Omental fat pad (tissue), 4 donors: ENCODE measurements at places on chromosomes 13 and 19.

DNA sequence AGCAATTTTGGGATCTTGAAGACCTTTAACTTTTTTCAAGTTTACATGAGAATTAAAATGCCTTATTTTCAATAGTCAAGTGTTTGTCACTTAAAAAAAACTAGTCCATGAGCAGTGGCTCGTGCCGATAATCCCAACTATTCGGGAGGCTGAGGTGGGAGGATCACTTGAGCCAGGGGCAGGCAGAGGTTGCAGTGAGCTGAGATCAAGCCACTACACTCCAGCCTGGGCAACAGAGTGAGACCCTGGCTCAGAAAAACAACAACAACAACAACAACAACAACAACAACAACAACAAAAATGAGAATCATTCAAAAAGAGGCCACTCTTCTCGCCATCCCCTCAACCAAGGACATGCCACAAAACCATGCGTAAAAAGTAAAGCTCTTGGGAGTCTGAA is 5.7 kb downstream of the FOXO1 start:
- DNase-seq = no peak

- no peak for DNase-seq
Measured at GRCh38 chr19:17754634-17755442, 3.6 kb downstream of the FCHO1 start.

- DNase-seq = no peak
Measured at GRCh38 chr19:29119590-29119989, 93.4 kb downstream of the UQCRFS1 start.

- no peak for DNase-seq
Measured at GRCh38 chr19:18432275-18433014, 5.5 kb downstream of the ISYNA1 start.

GRCh38 chr19:39341719-39342604 is at the start of gene SAMD4B:
SAMD4B (plus strand) TSS chr19:39342421; CDS start chr19:39356894, 14,473 bp downstream.
- peak; percentile 91 for DNase-seq

DNA sequence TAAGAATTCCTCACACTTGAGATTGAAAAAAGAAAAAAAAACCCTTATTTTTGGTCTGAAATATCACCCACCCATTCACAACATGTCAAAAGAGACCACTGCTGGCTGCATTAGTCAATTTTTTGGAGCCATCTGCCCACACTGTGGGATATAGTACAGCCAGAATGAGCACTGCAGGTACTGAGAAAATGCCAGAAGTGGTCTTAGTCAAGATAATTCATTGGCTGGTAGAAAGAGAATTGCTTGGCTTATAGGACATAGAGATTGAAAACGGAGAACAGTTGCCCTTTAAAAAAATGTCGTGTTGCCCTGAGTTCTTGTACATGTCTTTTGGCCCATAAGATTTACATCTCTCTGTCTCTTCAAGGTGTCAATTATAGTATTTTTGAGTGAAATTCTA is 1899.5 kb downstream of the OLFM4 start:
- DNase-seq = no peak

DNA sequence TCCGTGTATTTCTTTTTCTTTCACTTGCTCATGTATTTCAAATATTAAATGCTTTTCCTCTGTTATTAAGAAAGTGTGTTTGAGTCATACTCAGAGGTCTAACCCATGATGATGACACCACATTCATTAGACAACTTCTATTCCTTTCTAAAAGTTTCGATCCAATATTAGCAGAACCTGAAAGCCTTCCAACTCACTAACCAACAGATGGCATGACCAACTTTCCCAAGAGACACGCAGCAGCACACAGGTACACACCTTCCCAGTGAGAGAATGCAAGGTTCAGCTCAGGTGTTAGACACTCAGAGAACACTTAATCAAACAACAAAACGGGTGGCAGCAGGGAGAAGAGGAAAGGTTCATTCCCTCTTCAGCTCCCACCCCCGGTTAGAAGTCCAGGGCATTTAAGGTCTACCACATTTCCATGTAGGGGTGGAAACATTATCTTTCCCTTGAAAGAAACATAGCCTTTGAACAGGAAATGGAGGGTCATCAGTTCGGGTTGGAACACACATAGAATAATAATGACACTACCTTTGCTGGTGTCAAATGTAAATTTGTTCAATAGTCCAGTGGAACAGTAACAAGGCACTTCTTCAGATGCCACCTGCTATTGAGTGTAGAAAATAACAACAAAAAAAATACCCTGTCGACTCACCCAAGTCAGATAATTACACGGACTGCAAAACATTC is 404.2 kb downstream of the COG6 start:
- DNase-seq = no peak

GRCh38 chr13:20769091-20769490 is 4.7 kb downstream of the EEF1AKMT1 start:
- DNase-seq = no peak

- DNase-seq = no peak
Measured at GRCh38 chr13:105047676-105048295, 1487.7 kb downstream of the EFNB2 start.

DNA sequence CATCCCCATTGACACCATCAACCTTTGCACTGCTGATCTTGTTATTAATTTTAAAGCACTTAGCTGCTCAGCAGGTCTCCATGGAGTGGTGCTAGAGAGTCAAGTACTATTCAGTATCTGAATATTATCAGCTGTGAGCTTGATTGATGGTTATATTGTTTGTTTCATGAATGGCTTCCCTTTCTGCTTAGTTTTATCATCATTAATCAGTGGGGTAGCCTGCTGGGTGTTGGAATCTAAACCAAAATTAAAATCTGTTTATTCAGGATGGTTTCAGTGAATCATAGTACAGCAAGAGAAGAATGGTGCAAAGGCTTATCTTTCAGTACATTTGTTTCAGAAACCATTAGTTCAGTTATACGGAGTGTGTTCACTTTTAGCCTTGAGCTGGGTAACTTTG is 42.5 kb upstream of the SCEL start:
- DNase-seq = no peak

DNA sequence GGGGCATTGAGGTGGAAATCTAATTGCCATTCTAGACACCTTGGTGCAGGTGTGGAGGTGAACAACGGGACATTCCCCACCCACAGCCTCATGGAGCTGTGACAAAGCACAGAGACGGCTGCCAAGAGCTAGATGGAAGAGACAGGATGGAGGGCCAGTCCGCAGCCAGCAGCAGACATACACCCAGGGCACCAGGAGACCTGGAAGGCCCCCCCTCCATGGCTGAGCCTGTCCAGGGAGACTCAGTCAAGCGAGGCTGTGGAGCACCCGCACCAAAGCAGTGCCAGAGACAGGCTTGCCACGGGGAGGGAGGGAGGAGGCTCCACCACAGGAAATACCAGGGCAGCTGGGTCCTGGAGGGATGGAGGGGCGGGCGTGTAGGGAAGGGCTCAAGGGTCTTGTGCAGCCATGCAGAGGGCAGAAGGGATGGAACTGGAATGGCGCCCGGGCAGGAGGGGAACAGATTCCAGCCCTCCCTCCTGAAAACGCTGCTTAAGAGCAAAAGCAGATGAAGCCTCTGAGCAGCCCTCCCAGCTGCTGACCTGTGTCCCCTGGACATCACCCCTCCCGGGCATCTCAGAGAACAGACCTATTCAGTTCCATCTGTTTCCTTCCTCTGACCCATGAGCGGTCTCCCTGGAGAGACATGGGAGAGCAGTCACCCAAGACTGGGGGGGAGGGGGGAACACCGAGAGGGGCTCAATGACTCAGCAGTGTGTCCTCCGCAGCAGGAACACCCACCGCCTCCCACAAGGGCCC is 14.4 kb downstream of the EPS15L1 start:
- DNase-seq = no peak

DNA sequence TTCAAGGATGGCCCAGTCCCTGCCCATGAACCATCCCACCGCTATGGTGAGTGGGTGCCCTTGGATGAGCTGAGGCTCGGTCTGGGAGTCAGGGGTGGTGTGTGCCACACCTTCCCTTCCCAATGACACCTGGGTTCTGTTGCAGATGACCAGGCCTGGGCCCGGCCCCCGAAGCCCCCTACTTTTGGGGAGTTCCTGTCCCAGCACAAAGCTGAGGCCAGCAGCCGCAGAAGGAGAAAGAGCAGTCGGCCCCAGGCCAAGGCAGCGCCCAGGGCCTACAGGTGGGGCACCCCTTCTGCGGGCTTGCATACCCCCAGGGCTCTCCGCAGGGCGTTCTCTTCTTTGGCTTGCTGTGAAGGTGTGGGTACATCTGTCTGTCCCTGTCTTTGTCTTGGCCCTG is 4.3 kb upstream of the INAFM1 start:
- DNase-seq = no peak

- DNase-seq = no peak
Measured at GRCh38 chr19:51607077-51607476, 23.1 kb downstream of the SIGLEC5 start.

- no peak for DNase-seq
Measured at GRCh38 chr19:31539386-31539785, 190.2 kb upstream of the TSHZ3 start.

DNA sequence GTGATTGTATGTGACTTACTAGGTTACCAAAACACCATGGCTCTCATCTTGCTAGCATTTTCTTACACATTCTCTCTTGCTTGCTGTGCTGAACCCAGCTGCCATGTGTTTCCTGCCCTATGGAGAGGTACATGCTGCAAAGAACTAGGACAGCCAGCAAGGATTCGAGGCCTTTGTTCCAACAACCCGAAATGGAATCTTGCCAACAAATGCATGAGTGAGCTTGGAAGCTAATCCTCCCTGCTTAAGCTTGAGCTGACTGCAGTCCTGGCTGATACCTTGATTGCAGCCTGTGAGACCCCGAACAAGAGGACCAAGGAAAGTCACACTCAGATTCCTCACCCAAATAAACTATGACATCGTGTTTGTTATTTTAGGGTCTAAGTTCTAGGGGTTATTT is 651.2 kb downstream of the SLITRK6 start:
- no peak for DNase-seq

DNA sequence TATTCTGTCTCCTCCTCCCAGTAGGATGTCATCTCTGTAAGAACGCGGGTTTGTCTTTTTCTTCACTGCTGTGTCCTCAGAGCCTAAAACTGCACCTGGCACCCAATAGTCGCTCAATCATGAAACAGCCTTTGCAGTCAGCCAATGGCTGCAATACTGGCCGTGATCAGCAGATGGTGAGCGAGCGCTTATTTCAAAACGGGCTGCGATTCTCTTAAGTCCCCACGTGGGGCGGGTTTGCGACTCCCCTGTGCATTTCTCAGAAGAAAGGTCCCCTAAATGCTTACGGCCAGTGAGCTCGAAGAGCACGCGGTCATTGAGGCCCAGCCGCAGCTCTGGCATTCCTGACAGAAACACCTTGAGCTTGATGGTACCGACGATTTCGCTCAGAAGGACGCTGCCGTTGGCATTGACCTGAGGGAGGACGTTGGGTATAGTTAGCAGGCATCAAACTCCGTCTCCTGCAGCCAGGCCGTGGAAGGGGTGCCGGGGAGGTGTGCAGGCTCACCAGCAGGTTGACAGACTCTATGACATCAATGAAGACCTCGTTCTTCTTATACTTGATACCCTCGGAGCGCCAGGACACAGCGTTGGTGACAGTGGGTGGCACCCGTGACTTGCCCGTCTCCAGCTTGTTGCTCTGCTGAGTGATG is 6.0 kb downstream of the AP1M2 start:
- peak; percentile 94 for DNase-seq

DNA sequence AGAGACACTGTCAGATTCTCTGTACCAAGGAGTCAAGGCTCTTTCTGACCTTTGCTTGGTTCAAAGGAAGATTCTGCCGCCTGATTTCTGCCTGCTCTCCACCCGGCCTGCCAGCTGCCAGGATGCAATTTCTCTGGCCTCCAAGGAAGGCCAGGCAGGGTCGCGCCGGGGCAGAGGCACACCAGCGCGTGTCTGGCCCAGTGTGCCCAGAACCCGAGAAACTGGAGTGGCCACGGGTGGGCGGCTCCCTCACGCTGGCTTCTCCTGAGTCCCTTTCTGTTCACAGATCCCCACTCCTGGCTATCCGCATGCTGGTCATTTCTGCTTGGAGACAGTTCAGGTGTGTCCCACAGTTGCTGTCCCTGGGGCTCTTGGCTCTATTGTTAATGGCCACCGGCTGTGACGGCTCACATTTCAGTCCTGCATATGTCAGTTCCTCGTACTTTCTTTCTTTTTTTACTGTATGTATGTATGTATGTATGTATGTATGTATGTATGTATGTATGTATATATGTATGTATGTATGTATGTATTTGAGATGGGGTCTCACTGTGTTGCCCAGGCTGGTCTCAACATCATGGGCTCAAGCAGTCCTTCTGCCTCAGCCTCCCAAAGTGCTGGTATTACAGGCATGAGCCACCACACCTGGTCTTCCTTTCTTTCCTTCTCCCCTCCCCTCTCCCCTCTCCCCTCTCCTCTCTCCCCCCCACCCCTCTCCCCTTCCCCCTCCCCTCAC is 16.9 kb downstream of the TMPRSS9 start:
- no peak for DNase-seq

DNA sequence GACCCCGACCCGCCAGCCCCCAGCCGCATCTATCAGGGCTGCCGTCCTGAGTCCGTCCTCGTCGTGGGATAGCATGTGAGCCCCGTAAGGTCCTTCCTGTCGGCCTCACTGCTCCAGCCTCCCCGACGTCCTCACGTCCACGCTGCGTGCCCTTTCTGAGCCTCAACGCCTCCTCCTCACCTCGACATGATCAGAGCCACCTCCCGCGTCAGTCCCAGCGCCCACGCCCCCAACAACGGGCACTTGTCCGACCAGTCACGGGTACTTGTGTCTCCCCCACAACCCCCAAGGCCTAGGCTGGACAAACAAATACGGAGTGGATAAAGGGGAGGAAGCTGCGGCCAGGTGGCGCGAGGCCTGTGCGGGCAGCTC is 665 bp downstream of the ZNF497 start:
- DNase-seq = no peak

- no peak for DNase-seq
Measured at GRCh38 chr13:40599124-40599523, 67.3 kb downstream of the FOXO1 start.

DNA sequence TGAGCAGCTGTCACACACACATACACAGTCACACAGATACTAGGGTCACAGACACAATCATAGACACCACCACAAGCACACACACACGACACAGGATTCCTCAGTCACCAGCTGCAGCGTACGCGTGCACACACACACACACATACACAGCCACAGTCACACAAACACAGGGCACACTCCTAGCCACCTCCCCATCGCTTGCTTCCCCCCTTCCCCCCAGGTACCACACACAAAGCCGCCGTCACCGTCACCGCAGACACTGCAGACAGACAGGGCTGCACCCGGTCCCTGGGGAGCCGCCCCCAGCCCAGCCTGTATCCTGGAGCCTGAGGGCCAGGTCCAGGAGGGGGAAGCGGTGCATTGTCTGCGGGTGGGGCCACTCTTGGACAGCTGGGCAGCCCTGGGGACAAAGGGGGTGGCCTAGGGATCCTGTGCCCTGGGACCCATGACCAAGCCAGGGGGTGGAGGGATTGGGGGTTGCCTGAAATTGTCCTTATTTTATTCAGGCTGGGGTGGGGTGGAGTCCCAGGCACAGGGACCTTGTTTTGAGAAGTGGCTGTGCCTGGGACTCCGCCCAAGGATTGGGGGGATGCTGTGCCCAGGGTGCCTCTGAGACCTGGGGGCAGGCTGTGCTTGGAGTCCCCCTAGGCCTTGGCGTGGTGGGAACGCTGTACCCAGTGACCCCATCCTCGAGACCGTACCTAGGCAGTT is 957 bp downstream of the NUMBL start:
- no peak for DNase-seq

- DNase-seq = no peak
Measured at GRCh38 chr19:11194656-11195558, 2.4 kb downstream of the KANK2 start.

GRCh38 chr19:34274284-34274826 is 20.0 kb downstream of the GARRE1 start:
- no peak for DNase-seq
